ENCODE measurements at places on chromosomes 7 and 10. TPM values are rescaled to one million over a fixed set of nuclear protein-coding genes. Genes with fewer than 3 reads are reported as not detected.

GRCh38 chr10:53111529-53111928 lies 338.9 kb upstream of the MBL2 start:
- DNase-seq: no peak

DNA sequence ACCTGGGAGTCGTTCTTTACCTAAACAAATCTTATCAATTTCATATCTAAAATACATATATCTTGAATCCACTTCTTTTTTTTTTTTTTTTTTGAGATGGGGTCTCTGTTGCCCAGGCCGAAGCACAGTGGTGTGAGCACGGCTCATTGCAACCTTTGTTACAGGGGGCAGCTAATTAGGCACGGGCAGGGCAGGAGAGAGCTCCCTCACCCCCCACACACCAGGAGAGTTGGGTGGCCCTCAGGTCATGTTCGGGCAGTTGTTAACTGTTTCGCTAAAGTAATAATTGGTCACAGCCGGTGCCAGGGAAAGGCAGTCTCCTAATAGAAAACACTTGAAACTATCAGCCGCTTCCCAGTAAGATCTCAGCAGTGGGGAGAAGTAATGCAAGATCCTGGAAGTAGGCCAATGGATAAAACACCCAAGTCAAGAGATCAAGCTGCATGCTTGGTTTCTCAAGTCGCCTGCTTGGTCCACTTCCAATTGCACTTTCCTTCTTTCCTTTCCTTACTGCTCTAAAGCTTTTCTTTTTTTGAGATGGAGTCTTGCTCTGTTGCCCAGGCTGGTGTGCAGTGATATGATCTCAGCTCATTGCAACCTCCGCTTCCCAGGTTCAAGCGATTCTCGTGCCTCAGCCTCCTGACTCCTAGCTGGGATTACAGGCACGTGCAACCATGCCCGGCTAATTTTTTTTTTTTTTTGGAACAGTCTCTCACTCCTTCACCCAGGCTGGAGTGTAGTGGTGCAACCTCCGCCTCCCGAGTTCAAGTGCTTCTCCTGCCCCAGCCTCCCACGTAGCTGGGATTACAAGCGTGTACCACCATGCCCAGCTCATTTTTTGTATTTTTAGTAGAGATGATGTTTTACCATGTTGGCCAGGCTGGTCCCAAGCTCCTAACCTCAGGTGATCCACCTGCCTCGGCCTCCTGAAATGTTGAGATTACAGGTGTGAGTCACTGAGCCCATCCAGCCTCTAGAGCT lies 21.3 kb upstream of the EFCAB10 start:
- DNase-seq: no peak

- no peak for DNase-seq
Measured at GRCh38 chr10:17076626-17077345, 52.8 kb downstream of the CUBN start.

DNA sequence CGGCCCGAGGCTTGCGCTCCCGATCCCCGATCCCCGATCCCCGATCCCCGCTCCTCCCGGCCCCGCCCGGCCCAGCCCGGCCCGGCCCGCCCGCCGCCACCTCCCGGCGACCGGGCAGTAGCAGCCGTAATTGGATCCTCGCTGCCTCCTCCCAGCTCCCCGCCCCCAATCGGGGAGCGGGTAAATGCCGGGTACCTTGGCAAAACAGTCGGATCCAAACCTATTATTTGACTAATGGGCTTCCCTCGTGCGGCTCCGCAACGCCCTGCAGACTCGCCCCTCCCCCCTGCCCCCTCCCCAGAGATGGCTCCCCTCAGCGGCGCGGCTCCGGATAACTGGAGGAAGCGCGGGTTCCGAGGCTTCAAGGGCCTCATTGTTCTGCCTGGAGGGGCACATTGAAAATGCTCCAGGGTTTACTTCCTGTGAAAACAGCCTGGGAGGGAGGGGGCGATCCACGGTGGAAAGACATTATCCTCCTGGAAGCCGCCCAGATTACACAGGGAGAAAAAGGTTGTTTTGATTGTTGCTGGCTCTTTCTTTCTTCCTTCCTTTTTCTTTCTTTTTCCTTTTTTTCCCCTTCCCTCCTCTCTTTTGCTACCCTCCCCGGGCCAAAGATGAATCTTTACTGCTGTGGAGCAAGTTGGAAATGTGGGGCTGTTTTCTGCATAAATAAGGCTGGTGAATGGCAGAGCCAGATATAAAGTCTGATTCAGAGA lies 94.7 kb upstream of the ZMIZ1 start:
- peak; percentile 65 for DNase-seq

DNA sequence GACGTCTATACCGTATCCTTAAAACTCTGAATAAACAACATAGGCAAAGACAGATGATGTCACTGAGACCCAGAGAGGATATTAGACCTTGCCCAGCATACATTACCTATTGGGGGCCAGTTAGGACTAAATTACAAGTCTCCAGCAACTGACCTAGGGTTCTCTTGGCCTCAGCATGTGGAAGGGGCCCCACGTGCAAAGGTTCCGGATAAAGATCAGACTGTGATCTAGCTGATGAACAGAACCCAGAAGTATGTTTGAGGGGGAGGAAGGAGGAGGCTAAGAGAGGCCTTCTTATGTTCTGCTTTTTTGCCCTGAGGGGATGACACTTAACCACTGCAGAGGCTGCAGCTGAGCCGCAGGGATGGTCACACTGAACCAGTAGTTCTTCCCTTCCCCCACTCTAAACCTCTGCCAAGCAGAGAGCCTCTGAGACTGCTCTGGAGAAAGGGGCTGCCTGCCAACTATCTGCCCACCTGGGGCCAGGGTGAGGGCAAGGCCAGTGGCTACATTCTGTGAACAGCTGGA lies 24.0 kb upstream of the KMT2C start:
- DNase-seq: peak; percentile 28

- DNase-seq: no peak
Measured at GRCh38 chr7:69657331-69657730, 59.1 kb downstream of the AUTS2 start.

- DNase-seq: peak; percentile 60
Measured at GRCh38 chr10:103416436-103417147, 20.2 kb downstream of the PDCD11 start.

The OTUD1 gene
- 13.0 TPM for total RNA-seq

The KCNIP2 gene
- not detected for total RNA-seq

The RRP12 gene
- 29.2 TPM for total RNA-seq

The MSMB gene
- total RNA-seq: not detected

The LRCH4 gene
- total RNA-seq: 10.6 TPM

The WDR86 gene
- not detected for total RNA-seq

The CPVL gene
- 18.2 TPM for total RNA-seq

Data from renal cortical epithelial cell (primary cell).